Neuronal stem cell (in vitro differentiated cells): ENCODE measurements at places on chromosomes 5 and 9.

- no peak for DNase-seq
Measured at GRCh38 chr5:17426104-17426749, 71.8 kb upstream of the TAF11L2 start.

DNA sequence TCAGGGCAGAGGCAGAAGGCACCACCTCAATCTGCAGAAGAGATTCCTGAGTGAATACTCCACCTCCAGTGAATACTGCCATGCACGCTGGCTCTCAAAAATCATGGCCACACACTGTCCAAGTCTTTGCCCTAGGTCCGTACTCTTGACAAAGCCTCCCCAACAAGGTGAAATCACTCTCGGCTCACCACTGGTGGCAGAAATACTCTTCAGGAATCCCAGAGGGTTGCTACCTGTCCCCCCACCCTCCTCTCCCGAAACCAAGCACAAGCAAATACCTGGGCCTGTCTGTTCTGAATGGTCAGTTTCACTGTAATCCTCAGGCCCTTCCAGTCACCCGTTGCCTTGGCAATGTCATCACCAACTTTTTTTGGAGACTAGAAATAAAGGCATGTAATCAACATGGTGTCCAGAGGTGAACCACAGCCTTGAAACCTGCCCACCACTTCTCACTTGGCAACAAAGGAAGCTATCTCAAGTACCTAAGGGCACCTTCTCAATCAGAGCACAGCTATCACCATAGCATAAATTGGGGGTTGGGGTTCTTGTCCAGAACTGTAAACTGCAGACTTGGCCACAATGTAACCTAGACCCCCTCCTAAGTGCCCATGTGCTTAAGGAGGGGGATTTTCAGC lies 1.8 kb downstream of the RPL12 start:
- DNase-seq, result no peak

GRCh38 chr9:80691229-80691628 lies 998.1 kb downstream of the TLE1 start:
- no peak for DNase-seq

DNA sequence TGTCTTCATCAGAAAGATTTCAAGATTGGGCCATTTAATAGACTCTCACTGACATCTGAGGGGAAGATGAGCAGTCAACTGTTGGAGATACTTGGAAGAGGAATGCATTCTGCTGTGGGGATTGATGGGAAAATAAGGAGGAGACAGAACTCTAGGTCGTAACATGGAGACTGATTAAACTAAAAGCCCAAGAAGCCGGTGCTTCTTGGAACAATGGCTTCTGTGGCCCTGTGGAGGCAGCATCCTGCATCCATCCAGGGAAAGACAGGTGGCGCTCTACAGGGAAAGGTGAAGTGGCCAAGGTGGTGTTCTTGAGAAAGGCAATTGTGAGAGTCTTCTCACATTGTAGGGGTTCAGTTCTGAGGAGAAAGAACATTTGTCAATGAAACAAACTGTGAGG lies 31.3 kb downstream of the ZFAND5 start:
- no peak for DNase-seq

- no peak for DNase-seq
Measured at GRCh38 chr5:77797136-77797535, 21.0 kb upstream of the TBCA start.

DNA sequence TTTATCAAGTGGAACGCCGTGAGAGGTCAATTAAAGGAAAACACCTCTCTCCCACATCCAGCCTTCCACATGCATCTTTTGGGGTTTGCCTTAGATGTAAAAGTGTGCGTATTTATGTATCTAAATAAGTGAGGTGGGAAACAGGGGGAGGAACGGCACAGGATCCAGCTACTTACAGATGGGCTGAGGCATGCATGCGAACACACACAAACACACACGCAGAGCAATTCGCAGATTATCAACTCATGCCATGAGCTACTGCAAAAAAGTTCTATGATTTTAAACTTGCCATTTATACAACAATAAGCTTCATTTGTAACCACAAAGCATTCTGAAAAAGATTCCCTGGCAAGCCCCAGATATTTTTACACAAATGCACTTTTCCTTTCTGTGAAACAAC lies 242.1 kb downstream of the BNC2 start:
- no peak for DNase-seq

DNA sequence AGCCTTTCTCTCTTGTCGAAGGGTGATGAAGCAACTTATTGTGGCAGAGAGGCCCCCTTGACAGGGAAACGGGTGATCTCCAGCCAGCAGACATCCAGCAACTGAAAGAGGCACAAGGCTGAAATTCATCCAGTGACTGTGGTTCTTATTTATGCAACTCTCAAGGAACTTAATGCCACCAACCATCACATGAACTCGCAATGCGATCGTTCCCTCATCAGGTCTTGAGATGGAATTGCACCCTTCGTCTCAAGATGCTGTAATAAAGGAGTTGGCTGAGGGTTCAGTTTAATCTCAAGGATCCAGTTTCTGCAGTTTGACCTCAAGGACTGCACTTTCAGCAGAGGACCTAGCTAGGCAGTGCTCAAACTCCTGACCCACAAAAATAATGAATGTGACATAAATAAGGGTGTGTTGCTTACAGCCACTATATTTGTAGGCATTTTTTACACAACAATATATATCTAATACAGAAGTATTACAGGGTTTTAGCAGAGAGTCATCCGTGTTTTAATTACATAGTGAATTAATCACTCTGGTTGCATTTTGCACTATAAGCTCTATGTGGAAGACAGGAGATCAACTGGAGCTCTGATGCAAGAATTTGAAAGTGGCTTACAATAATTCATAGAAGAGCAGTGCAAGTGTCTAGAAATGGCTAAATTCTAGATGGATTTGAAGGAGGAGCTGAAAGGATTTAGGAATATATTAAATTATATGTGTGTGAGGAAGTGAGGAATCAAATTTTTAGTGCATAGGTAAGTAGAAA lies 957.8 kb upstream of the CTNND2 start:
- DNase-seq, result no peak

DNA sequence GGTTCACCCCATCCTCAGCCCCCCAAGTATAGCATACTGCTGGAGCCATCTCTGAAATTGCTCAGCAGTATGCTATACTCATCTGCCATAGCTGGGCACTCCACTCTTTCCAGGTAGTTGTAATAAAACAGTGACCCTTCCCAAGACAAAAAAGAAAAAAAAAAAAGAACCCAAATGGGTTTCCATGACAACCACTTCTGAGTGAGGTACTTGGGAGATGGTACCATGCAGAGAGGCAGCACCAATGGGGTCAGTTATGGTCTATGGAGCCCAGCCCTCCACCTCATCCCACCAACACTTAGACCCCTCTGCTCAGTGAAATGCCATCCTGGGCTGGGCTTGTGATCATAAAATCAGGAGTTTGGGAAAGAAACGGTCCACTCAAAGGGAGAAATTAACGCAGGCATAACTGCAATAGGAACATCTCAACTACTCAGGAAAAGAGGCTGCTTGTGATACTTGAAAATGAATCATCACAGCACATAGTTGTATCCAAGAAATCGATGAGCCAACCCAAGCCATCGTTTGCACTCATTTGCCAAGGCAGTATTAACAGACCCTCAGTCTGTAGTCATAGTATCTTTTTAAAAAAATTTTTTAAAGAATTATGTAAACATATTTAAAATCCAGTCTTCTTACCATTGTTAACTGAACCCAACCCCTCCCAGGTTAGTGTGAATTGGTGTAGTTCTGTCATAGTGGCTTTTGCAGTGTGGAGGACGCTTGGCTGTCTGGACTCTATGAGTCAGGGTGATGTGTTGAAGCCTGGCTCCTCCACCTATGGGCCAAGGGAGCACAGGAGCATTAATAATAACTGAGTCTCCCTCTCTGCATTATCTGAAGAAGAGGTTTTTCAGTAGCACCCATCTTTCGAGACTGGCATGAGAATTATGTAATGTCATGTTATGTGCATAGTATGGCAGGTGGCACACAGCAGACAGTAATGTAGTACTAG lies 402.7 kb downstream of the SPOCK1 start:
- no peak for DNase-seq

GRCh38 chr9:36900136-36900855 lies 133.8 kb downstream of the PAX5 start:
- DNase-seq, result no peak

DNA sequence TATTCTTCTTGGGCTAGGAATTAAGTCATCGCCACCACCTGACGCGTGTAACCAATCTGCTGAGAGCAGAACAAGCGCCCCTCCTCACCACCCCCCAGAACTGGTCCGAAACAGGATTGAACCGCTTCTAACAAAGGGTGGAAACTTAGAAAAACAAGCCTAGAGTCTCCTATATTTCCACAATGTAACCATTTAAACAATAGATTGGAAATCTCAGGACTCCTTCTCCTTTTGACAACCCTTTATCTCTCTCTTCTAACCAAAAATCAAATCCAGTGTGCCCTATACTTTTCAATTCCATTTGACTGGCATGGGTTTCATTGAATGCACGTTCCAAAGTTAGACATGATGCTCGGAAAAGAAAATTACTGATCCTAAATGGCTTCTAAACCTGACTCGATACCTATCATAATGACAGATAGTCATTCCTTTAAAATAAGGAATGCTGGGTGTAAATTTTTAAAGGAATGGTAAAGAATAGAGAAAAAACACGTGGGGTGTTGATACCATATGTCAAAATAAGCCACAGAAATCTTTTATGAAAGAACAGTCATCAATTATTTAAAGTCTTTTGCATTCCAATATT lies 1.2 kb downstream of the ARRDC3 start:
- peak; percentile 76 for DNase-seq

- no peak for DNase-seq
Measured at GRCh38 chr5:9188956-9189355, 356.9 kb downstream of the SEMA5A start.

DNA sequence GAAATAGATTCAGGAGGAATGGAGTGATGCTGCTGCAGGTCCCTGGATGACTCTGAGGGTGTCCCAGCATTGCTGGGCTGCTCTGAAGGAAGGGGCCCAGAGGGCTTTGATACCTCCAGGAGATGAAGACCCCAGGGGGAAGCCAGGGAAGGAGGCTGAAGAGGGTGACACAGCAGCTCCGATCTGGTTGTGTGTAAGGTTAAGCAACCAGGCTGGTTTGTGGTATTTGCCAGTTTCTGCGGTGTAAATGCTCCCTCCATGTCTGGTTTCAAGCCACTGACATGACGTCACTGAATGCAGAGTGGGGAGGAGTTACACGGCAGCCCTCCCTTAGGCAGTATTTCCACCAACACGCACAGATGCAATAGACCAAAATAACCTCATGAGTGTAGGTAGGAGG lies 40.0 kb upstream of the ORM1 start:
- no peak for DNase-seq

DNA sequence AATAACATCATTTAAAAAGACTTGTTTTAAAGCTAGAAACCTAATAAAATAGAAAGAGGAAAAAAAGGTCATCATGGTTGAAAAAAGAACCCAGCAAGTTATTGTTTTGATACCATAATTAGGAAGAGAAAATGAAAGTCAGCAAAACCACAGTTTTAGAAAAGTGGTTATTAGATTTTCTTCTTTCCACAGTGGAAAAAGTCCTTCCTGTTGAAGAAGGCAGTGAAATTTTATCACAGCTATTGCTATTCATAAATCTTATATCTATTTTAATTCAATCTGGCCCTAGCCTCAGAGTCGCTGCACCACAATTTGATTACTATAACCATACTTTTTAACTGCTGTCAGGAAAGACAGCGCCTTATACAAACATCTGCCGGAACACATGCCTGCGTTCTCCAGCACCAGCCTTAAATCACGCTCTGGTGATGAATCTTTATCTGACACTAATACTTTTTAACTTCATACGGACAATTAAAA lies 60.3 kb downstream of the MAPKAP1 start:
- no peak for DNase-seq

DNA sequence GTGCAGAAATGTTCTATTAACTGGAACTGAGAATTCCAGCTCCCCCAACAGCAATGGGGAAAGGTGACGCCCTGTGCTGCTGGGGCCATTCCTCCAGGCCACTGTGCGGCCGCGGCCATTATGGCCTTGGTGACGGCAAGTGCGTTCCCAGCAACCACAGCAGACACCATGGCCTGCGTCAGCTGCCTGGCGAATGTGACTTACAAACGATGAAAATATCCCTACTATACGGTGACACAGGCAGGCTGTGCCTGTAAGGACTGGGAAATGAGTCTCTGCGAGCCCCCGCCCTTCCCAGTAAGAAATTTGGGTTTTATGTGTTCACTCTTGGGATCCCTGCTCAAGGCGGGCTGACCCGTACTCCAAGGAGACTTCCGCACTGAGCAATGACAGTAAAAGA lies 20.6 kb downstream of the CLPTM1L start:
- DNase-seq, result no peak

- DNase-seq, result no peak
Measured at GRCh38 chr5:96652769-96653454, 9.3 kb upstream of the CAST start.

DNA sequence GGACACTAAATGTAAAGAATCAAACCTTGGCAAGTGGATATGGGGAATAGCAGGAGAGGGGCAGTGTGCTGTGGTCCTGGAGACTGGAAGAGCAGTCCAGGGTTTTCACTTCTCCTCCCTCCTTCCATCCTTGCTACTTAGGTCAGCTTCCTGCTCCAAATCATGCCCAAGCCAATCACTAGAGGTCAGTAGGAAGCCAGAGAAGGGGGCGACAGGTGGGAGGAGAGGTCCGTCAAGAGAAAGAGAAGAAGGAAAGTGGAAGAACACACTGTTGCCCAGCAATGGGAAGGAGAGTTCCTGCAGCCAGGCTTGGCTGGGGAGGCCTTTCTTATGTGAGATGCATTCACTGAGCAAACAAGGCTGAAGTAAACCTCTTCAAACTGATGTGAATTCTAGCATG lies 289.6 kb downstream of the DTWD2 start:
- DNase-seq, result no peak

DNA sequence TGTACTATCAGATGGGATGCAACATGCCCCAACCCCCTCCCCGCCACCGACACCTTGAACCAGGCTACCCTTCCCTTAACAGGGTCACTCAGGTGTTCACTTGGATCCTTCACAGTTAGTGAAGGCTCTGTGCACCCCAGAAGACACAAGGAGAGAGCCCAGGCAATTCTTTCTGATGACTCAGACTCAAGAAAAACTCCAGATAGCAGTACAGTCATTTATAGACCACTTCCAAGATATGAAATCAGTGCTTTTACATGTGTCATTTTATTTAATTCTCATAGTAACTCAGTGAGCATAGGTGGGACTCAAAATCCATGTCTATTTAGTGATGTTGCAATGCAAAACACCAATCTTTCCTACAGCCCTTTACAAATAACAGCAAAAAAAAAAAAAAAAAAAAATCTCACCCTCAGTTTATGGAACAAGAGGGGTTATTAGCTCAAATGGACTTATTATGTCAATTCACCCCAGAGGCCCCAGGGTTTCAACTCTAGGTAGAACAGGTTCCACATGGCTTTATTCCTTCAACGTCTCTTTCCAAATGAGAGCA lies 71.9 kb downstream of the FOXD1 start:
- DNase-seq, result no peak

GRCh38 chr9:16120727-16121126 lies 567.9 kb downstream of the CCDC171 start:
- no peak for DNase-seq

- DNase-seq, result no peak
Measured at GRCh38 chr9:95036676-95037075, 280.8 kb downstream of the FANCC start.

DNA sequence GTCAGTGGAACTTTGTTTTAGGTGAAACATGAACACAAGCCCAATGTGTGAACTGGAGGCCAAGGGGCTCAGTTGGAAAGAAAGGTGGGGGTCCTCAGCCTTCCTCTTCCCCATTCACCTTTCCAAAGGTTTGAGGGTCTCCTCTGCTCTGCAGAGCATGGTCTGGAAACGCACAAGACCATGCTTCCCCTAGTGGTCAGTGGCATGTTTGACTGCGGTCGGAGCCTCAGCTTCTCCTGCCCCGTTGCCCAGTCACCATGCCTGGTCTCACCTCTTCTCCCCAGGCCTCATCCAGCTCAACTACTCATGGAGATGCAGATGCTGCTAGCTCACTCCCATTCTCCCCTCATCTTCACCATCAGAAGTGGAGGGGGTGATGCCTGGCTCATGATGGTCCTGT lies 340.3 kb downstream of the GADD45G start:
- no peak for DNase-seq
